Spinal cord (tissue), 10 donors: ENCODE measurements at places on chromosomes 2 and 18. TPM values are rescaled to one million over a fixed set of nuclear protein-coding genes. Genes with fewer than 3 reads are reported as not detected.

DNA sequence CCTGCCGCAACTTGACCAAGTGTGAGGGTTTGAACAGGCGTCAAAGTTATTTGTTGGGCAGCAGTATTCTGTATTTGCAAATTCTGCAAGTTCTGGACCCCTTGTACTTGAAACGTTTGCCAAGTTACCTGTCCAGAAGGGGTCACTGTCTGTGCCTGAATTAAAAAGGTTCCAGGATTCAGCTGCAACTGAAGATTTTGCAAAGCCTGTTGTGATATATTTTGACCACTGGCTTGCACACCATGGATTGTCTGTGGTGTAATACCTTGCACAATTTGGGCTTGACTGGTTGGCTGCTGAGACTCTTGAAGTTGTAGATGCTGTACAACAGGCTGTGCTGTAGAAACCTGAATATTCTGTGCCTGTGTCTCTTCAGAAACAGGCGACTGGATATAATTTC lies 10.2 kb downstream of the SP3 start:
- H3K27me3 ChIP-seq = no peaks in the 10 kb centered on the region
- no peak for DNase-seq
- H3K4me3 ChIP-seq = no peak overlapping the region
- peaks cover 3% of the 10 kb centered on the region for H3K4me1 ChIP-seq

DNA sequence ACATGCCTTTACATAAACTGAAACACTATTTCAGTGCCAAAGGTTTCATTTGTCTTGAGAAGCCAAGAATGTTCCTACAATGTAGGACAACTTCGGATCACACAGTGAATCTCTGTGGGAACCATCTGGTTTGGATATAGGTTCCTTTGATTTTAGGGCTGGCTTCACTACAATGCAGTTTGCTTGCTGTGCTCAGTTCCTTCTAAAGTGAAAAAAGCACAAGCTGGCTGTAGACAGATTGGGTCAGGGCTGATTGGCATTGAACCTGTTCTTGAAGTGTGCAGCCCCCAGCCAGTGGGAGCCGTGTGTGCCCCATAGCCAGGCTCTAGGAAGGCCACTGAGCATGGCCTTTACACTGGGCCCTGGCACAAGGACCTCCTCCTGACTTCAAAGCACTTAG lies 167.9 kb upstream of the HNRNPA3 start:
- DNase-seq = no peak
- no peak overlapping the region for H3K27ac ChIP-seq
- no peaks in the 10 kb centered on the region for H3K36me3 ChIP-seq
- no peak overlapping the region for H3K4me3 ChIP-seq
- H3K27me3 ChIP-seq = no peaks in the 10 kb centered on the region

GRCh38 chr2:113854970-113855740 lies 34.7 kb upstream of the ACTR3 start:
- no peak overlapping the region for H3K4me3 ChIP-seq
- no peaks in the 10 kb centered on the region for H3K36me3 ChIP-seq
- H3K27me3 ChIP-seq = no peaks in the 10 kb centered on the region
- no peaks in the 10 kb centered on the region for H3K4me1 ChIP-seq
- H3K27ac ChIP-seq = no peak overlapping the region

GRCh38 chr2:179931502-179931901 lies 70.1 kb upstream of the ZNF385B start:
- no peak for DNase-seq
- no peak overlapping the region for H3K4me3 ChIP-seq
- no peak overlapping the region for H3K27ac ChIP-seq

DNA sequence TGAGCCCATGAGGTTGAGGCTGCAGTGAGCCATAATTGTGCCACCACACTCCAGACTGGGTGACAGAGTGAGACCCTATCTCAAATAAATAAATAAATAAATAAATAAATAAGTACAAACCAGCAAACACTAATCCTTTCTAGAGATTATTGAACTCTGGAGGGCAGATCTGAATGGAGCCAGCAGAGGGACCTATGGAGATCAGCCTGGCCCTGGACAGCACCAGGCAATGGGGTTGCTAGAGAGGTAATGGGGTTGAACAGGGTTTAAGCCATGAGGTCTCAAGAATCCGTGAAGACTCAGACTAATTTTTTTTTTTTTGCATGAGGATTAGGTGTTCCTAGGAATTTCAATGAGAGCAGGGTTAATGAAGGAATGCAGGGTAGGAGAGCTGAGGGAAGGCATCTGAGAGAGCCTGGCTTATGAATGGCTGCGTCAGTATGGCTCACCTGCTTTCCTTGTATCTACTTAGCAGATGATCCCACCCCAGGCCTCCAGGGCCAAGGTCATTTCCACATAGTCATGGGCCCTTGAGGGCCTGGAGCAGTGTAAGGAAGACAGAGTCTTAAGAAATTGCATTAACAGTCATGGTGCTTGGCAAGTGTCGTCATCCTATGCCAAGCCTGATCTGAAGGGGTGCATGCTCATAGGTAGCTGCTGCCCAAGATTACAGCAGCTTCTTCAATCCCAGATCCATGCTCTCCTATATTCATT lies 34.6 kb upstream of the IL37 start:
- H3K36me3 ChIP-seq = no peaks in the 10 kb centered on the region
- H3K27ac ChIP-seq = no peak overlapping the region

DNA sequence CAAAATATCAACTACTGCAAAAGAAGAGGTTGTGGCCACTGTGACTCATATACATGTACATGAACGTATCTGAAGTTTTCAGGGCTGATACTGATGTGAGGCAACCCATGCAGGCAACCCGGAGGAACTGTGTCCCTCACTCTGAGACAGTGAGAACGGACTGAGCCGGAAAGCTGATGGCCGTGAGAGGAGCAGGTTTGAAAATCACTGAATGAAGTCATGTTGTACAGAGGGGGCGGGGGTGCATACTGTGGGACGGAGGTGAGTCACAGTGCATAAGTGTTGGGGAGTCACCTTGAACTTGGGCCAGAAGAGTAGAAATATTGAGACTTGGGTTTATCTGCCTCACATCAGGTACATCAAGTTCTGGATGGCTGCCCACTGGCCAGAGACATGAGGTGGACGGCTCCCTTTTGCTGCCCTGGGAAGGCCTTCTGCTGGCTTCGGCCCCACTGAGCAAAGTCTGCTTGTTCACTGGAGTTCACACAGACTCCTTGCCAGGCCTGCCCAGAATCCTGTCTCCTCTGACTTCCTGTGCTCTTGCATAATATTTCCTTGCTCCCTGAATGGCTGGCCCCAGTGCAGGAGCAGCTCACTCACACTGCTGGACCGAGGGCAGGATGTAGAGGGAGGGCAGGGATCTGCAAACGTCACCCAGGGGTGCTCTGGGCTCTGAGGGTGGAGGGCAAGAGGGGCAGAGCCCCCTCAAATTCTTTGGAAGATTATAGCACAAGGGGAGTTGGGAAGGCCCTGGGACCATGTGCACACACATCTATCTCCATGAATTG lies 18.1 kb downstream of the EPAS1 start:
- H3K27me3 ChIP-seq = no peaks in the 10 kb centered on the region
- H3K36me3 ChIP-seq = no peaks in the 10 kb centered on the region

DNA sequence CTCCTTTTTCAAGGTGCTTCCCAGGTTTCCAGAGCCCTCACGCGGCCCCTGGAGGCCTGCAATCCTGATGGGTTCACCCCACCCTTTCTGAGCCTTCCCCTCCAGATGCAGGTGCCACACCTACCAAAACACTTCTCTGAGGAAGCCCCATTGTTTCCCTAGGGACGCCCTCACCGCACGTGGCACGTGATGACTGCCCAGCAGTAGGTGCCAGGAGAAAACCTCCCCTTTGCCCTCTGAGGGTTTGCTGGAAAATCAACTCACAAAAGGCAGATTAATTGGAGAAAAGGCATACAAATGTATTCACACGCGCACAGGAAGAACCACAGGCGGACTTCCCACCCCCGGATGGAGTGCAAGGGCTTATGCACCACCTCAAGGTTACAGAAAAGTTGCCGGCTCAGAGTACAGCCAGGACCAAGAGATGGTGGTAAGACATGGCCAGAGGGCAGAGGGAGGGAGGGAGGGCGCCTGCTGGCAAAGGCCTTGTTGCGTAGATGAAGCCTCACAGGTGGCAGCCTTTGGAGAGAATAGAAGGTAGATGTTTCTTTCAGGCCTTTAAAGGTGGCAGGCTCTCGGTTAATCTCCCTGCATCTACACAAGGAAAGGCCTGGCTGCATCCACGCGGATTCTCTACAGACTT lies 269.4 kb upstream of the RAB6C start:
- H3K27ac ChIP-seq = no peak overlapping the region
- DNase-seq = no peak
- no peaks in the 10 kb centered on the region for H3K36me3 ChIP-seq
- peaks cover 18% of the 10 kb centered on the region for H3K4me1 ChIP-seq
- no peaks in the 10 kb centered on the region for H3K27me3 ChIP-seq

The EVA1A gene
- 2.2 TPM for total RNA-seq

The CLEC4F gene
- total RNA-seq = not detected

The LINC00305 gene
- not detected for total RNA-seq

The RNF152 gene
- total RNA-seq = 58.2 TPM
